Bladder microvascular endothelial cell (primary cell): ENCODE measurements at places on chromosomes 2 and 18. TPM values are rescaled to one million over a fixed set of nuclear protein-coding genes. Genes with fewer than 3 reads are reported as not detected.

RBM44 gene
- 0.31 and 0.32 TPM in 2 replicates for total RNA-seq

HTR2B gene
- 0.32 and 2.1 TPM in 2 replicates for total RNA-seq

SLC30A3 gene
- total RNA-seq = 0.81 and 34.7 TPM in 2 replicates

NAGK gene
- 51.5 and 74.3 TPM in 2 replicates for total RNA-seq

HOXD4 gene
- total RNA-seq = 2.1 and 8.0 TPM in 2 replicates

ALPP gene
- total RNA-seq = not detected in 2 replicates

GKN1 gene
- total RNA-seq = not detected in 2 replicates
